ENCODE measurements at places on chromosomes 2 and 18.

DNA sequence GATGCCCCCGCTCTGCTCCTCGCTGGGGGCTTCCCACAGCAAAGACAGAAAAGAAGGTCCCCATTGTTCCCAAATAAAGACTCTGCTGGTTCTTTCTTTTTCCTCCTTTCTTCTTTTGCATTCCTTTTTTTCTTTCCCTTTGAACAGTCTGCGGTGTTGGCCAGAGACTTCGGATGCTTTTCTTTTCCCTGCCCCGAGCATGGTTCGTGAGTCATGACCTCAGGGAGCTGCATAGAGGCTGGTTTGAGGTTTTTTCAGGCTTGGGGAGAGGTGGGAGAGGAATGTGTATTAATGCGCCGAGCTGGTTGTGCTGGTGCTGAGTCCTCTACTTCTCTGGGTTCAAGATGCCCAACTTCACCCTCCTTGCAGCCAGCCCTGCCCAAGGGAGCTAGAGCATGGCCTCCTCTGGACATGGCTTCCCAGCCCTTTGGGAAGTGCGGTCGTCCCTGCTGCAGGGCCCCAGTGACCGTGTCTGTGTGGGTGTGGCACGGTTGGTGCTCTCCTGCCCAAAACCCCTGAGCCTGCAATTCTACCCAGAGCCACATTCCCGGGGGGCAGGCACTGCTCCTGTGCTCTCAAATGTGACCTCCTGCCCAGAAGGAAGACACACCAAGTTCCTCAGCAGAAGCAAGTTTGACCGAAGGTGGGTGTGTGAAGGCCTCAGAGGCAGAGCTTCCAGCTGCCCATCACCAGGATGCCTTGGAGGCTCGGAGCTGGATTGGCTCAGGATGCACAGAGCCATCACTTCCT lies 9.0 kb upstream of the ARHGEF4 start:
- no peak for DNase-seq

DNA sequence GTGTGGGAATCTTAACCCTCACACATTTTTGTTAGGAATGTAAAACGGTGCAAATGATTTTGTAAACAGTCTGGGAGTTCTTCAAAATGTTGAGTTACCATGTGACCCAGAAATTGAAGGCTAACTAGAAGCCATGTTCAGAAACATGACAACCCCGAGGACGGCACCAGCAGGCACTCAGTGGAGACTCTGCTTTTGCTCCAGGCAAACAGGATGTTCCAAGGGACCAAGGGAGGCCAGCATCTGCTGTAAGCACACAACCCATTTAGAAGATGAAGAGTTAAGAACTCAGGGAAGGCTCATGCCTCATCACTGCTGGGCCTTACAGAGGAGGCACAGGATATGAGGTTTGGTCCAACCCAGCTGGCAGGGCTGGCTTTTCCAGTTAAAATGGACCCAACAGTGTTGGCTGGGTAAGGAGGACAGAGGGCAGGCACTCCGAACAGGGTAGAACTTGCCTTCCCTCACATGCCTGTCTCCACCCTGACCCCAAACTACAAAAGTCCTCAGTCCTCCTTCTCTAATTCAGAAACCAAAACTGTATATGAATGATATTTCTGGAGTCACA lies 23.6 kb downstream of the PARD6G start:
- no peak for DNase-seq

DNA sequence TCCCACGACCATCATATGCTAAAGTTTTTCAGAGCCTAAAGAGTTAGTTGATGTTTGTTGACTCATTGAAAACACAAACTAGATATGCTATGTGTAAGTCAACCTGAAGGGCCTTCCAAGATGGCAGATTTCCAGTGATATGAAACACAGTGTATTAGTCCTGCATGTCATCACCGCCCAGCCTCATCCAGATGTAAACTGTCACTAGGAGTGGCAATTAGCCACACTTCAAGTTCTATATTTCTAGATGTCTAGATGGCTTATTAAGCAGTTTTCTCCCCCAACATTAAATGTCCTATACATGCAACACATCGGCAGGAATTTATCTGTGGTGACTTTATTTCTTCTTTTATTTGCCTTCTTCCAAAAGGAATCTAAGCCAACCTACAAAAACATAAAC lies 444.1 kb upstream of the SMIM21 start:
- DNase-seq: no peak

DNA sequence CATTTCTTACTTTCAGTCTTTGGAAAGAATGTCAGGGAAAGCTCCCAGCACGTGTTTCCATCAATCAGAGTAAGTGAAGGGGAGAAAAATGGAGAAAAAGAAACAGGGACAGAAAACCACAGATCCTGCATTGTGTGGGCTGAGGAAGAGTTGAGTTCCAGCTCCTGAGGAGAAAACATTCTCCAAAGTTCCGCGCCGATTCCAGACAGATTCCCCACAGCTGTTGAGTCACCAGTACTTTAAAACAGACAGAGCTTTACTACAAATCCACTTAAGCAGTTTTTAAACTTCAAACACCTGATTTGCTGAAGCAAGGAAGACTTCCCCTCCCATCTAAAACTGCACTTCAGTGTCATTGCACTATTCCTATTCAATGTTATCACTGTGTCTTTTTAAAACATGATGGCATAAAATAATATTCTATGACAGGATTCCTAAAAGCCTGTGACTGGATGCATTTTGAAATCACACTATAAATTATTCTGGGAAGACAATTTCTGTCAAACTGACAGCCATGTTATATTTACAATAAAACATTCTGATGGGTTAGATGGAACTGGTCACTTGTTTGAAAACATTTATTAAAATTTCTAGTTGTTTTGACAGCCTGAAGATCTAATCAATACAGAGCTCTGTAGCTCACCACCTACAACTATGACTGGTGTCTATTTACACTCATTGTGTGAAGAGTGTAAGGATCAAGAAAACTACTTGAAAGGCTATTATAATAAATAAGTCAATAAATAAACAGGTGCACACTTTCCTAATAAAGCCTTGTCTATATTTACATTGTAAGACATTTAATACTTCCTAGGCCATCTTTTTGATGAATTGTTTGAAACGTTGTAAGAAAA lies 40.9 kb downstream of the TCF4 start:
- DNase-seq: no peak

DNA sequence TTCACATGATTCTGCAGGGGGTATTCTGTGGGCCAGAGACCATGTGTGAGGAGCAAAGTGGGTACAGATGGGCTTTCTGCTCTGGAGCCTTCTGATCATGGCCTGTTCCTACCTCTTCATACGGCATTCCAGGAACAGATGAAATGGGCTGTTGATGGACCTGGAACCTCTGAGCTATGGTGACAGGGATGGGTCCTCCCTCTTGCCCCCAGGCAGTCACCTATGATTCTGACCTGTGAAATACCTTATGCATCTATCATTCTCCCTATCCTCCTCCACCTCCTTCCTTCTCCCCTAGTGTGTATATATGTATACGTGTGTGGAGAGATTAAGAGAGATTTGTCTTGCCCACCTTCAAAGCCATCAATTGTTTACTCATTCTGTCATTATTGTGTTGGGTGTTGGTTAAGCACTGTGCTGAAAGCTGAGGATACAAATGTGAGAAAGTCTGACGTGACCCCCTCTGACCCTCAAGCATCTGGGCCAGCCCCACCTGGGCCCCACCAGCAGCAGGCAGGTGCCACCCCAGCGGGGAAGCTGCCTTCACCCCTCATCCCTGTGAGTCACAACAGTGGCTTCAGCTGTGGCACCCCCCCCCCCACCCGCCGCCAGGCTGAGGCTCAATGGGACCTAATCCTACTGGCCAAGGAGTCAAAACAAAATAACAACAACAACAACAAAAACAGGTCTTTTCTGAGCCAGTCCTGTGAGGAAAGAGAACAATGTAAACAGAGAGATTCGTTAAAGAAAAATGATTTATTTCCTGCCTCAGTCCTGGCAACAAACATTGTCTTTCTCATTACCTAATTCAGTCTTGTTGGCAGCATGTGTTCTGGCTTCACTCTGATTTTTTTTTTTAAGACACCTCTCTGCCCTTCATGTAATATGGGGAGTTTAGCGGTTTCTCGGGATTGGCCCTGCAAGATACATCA lies 103.8 kb upstream of the CDC42EP3 start:
- no peak for DNase-seq

DNA sequence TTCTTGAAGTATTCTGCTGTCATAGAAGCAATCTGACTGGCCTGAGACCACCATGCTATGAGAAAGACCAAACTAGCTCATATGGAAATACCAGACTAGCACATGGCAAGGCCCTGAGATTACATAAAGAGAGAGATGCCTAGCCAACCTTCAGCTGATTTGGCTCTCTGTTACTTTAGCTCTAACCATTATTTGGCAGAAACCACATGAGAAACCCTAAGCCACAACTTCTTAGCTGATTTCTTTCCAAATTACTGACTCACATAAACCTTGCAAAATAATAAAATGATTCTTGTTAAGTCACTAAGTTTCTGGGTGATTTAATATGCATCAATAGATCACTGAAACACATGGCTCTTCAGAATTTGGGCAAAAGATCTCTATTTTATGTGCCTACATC lies 295.0 kb upstream of the ZNF521 start:
- no peak for DNase-seq
